Activated CD8-positive, alpha-beta memory T cell treated with anti-CD3 and anti-CD28 coated beads for 1 hour (primary cell): ENCODE measurements at places on chromosomes 4 and X.
A peak's percentile ranks its signal among the peaks of the same experiment; 100 is the strongest.

- DNase-seq: no peak
Measured at GRCh38 chr4:22427675-22428074, 88.2 kb downstream of the ADGRA3 start.

- DNase-seq: no peak
Measured at GRCh38 chr4:122764071-122764820, 31.7 kb downstream of the BBS12 start.

DNA sequence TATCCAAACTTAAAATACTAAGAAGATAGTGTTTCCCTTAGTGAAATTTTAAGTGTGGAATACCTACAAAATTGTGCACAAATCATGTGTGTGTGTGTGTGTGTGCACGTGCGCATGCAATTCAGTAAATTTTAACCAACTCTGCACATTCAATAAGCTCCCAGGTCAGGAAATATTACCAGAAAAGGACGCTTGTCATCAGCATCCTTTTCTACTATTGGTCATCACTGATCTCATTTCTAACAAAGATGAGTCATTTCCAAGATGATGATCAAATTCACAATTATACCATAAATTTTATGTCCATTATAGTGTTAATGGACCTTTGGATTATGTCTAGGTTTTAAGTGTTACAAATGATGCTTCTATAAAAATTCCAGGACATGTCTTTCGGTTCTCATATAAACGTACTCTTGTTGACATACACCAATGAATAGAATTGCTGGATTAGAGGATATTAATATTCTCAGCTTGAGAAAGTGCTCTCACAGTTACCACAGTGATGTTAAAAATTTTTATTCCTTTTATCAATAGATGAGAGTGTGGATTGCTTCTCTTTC lies 560.9 kb upstream of the AGA start:
- DNase-seq: no peak

DNA sequence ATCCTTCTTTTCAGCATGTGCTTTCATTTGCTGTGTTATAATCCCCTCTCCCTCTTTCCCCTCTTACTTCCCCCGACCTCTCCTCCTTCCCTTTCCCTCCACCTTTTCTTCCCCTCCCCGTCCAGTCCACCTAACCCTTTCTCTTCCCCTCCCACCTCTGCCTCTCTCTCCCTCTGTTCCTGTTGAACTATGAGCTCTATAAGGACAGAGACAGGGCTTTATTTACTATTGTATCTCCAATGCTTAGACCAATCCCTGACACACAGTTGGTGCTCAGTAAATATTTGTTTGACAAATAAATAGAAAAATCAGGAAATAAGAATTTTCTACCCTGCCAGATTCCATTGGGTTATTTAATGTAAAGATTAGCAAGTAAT lies 60.8 kb downstream of the EGF start:
- no peak for DNase-seq

- DNase-seq: no peak
Measured at GRCh38 chr4:149409555-149409962, 406.1 kb downstream of the IQCM start.

- peak; percentile 38 for DNase-seq
Measured at GRCh38 chr4:77193511-77194102, 36.6 kb downstream of the CCNG2 start.

DNA sequence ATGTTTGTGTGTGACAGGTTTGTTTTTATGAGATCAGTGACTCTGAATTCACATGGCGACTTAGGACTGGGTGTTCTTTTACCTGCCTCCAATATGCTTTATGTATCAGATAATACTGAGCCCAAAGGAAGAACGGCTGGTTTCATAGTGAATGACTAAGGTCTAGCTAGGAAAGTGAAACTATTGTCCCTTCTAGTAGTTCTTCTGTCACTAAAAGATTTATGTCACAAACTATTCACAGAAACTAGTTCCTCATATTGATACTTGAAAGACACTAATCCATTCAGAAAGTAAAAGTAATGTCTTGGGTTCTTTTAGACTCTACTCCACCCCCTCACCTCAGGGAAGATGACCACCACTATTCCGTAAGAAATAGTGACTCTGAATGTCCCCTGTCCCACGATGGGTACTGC lies 81.7 kb downstream of the EGF start:
- no peak for DNase-seq

GRCh38 chr4:76198411-76199237 lies 15.0 kb downstream of the SCARB2 start:
- DNase-seq: no peak

DNA sequence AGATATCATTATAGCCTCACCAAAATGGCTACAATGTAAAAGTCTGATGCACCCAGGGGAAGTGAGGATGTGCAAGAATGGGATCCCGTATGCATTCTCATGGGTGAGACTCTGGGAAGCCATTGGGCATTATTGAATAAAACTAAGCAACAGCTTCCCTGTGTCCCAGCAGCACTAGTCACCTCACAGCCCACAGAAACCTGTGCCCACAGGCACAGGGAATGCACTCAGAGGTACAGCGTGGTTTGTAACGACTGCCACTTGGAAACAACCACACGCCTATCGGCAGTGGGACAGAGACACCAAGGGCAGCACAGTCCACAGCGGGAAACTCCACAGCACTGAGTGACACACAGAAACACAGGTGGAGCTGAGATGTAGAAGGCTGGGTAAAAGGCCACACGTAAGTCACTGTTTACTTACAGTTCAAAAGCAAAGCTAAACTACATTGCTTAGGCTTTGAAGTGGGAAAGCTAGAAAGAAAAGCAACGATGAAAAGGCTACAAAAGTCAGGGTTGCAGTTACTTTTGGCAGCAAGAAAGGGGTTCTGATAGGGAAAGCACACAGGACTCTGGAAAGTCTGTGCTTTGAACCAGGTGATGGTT lies 69.2 kb downstream of the HAUS3 start:
- DNase-seq: no peak

- DNase-seq: no peak
Measured at GRCh38 chr4:150368667-150369066, 213.3 kb upstream of the MAB21L2 start.
